ENCODE measurements at places on chromosomes 6 and 20.

DNA sequence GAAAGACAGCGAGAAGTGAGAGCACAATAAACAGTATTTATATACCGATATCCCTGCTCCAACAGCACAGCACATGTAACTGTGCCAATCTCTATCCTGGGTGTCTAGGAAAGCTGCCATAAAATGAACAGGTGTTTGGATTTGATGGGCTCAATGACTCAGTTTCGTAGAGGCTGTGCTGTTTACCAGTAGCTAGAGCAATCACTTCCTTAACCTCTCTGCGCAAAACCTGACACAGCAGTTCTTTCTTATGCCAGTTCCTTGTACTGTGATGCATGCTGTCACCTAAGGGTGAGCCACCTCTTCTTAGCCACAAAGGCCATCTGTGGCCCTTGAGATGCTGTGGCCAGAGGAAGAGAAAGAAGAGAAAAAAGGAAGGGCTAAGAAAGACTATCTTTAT lies 59.3 kb downstream of the SHPRH start:
- DNase-seq: no peak

- DNase-seq: no peak
These were observed 27.6 kb upstream of the HACE1 start for GRCh38 chr6:104887350-104887749.

- DNase-seq: no peak
These were observed 4.5 kb downstream of the LY6G5C start for GRCh38 chr6:31676322-31676903.

DNA sequence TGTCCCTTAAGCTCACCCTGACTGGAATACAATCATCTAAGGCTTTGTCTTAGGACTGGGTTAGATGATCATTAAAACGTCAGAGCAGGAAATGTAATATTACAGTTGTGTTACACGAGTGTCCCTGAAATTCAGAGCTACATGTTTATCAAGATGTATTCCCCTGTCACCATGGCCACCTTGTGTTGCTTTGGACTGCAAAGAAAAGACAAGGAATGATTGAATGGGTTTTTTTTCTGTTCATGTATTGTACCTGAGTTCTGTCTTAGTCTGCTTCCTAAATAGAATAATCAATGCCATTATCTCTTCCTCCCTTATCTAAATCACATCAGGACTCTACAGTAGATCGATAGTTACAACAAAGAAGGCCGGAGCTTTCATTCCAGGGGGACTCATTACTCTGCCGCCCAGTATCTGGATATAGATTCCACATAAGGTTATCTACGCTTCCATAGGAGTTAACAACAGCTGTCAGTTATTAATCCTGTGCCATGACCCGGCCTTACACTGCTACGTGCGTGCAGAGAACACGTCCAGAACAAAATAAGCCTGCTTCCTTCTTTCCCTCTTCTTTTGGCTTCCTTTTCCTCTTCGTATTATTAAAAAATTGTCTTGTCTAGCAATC lies 274.1 kb upstream of the SASH1 start:
- no peak for DNase-seq

DNA sequence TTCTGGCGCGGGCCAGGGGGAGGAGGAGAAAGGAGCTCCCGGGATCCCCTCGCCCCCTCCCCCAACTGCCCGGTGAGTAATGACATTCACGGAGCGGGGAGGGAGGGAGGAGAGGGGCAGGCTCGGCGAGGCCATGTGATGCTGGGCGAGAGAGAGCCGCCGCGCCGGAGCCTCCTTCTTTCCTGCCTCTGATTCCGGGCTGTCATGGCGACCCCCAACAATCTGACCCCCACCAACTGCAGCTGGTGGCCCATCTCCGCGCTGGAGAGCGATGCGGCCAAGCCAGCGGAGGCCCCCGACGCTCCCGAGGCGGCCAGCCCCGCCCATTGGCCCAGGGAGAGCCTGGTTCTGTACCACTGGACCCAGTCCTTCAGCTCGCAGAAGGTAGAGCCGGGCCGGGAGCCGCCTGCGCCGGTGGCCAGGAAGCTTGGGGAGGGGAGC lies at the start of gene GDAP1L1:
TSS of gene GDAP1L1 (plus strand) at position 178 of the 441 bp plus-strand sequence. CDS start at position 205, 27 bp downstream.
- DNase-seq: no peak

GRCh38 chr6:121247386-121247785 lies 86.9 kb downstream of the TBC1D32 start:
- DNase-seq: no peak

DNA sequence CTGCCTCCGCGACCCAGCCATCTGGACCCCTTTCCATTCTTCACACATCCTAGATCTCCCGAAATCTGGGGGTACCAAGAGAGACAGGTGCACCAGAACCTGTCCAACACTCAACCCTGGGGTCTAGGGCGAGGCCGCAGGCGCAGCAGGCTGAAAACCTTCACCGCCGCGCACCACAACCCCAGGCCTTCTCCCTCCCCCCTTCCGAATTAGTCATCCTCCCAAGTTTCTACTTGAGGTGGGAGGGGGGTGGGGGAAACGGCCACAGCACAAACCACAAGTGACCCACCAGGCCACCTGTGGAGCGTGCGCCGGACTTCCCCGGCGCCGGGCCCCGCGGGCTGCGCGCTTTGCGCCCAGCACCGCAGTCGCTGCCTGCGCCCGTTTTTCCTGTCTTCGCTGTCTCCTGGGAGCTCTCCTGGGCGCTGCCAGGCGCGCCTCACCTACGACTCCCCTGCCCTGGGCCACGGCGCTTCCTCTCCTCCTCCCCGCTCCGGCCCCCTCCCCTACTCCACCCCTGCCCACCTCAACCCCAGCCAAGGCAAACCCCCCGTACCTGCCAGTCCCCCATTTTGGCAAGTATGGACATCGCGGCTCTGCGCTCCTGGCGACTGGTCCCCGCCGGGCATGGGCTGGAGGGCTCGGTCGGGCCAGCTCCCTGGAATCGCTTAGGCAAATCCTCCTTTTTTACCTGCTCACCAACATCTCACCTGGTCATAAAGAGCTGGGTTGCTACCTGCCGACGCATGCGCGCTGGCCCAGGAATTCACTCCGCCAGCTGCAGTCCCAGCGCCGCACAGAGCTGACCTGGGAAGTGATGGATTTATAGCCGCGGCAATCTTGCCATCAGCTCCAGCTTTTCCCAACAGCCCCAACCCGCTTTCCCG lies 4.2 kb upstream of the TFAP2A start:
- DNase-seq: no peak

DNA sequence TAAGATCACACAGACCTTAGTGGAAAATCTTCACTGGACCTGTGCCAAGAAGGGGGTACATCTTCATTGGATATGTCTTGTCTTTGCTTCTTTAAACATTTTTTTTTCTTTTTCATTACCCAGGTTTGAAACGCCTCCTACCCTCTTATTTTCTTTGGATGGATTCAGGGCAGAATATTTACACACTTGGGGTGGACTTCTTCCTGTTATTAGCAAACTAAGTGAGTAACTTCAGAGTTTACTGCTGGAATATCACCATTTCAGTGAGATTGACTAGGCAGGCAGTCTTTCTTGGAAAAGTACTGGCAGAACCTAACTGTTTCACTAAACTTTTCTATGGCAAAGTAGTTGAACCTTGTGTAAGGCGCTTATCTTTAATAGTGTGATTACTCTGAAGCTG lies 47.0 kb downstream of the ENPP1 start:
- no peak for DNase-seq

GRCh38 chr6:3819161-3820110 lies 29.7 kb upstream of the FAM50B start:
- no peak for DNase-seq

DNA sequence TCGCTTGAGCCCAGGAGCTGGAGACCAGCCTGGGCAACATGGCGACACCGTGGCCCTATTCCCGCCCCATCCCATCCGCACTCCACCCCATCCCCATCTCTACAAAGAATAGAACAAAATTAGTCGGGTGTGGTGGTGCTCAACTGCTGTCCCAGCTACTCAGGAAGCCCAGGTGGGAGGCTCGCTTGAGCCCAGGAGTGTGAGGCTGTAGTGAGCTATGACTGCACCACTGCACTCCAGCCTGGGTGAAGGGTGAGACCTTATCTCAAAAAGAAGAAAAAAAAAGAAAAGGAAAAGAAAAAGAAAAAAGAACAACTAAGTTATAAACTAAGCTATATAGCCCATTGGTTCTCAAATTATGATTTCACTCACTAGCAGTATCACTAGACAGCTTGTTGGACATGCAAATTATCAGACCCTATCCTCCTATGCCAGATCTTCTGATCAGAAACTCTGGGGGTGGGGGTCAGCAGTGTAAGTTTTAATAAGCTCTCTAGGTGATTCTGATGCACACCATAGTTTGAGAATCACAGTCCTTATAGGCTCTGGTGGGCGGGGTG lies 491 bp upstream of the ITCH start:
- DNase-seq: no peak

- no peak for DNase-seq
These were observed 48.9 kb downstream of the VTA1 start for GRCh38 chr6:142195862-142196541.

GRCh38 chr6:71067816-71068215 lies 111.0 kb upstream of the B3GAT2 start:
- DNase-seq: no peak

GRCh38 chr6:167047554-167047953 lies 48.4 kb downstream of the CEP43 start:
- no peak for DNase-seq

DNA sequence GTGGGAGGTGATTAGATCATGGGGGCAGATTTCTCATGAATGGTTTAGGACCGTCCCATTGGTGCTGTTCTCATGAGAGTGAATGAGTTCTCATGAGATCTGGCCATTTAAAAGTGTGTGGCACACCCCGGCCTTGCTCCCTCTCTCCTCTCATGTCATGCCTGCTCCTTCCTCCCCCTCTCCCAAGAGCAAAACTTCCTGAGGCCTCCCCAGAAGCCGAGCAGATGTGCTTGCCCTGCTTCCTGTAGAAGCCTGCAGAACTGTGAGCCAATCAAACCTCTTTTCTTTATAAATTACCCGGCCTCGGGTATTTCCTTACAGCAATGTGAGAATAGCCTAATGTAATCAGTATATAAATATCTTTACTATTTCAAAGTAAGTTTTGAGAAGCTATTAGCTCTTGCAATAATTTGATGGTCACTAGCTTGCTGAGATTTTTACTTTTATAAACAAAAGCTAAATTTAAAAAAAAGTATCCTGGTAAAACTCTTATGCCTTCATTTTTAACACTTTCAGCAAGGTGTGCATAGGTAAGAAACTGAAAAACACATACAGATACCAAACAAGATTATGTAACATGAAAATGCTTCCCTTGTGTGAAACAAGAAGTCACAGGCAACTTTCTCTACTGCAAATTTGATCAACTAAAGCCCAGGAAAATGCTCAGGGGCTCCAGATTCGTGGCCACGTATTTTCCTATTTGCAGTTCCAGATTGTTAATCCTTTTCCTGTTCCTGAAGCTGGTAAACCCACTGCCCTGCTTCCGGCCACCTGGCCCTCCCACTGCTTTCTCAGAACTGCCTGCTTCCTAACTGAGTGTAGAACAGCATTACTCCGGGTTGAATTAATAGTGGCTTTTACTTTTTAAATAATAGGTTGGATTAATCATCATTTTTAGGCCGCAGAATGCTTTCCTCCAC lies 395.1 kb upstream of the CNR1 start:
- DNase-seq: no peak

DNA sequence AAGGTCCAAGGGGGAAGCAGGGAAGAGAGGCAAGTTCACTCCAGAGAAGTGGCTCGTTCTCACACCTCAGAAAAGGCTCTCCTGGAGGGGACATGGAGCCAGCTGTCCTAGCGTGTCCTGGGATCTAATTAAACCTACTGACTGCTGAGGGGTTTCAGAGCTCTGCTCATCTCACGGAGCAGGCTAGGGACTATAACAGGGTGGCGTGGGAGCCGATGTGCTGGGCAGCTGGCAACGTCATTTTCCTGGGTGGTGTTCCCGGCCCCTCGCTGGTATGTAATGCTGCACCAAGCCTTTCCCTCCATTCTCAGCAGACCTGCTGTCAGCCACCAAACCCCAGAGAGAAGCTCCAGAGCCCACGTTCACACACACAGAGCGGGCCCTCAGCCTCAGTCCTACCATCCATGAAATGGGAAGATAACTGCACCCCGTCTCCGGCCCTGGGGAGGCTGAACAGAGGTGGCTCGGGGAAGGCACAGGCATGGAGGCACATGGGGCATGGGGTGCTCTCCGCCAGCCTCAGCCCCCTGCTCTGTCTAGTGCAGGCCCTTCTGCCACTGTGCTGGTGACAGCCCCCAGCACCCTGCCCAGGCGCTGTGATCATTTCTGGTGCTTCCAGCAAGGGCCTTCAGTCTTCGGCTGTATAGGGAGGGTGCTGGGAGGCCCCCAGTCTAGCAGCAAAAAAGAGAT lies 1.9 kb downstream of the CST7 start:
- DNase-seq: no peak

DNA sequence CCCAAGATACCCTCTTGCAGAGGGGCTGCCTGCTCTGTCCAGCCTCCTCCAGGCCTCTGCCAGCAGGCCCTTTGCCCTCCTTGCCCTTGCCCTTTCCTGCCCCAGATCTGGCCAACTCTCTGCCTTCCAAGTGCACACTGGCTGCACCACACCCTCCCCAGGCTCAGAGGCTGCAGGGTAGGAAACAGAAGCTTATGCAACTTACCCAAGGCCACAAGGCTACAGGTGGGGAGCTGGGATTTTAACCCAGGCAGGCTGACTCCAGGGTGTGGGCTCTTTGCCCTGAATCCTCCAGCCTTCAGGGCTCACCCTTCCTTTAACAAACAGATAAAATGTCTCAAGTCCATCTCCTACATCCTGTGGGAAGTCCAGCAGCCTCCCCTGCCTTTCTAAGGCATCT lies 14.5 kb upstream of the TRAF3IP2 start:
- DNase-seq: no peak

GRCh38 chr6:34383656-34384320 lies 8.7 kb downstream of the NUDT3 start:
- DNase-seq: no peak

DNA sequence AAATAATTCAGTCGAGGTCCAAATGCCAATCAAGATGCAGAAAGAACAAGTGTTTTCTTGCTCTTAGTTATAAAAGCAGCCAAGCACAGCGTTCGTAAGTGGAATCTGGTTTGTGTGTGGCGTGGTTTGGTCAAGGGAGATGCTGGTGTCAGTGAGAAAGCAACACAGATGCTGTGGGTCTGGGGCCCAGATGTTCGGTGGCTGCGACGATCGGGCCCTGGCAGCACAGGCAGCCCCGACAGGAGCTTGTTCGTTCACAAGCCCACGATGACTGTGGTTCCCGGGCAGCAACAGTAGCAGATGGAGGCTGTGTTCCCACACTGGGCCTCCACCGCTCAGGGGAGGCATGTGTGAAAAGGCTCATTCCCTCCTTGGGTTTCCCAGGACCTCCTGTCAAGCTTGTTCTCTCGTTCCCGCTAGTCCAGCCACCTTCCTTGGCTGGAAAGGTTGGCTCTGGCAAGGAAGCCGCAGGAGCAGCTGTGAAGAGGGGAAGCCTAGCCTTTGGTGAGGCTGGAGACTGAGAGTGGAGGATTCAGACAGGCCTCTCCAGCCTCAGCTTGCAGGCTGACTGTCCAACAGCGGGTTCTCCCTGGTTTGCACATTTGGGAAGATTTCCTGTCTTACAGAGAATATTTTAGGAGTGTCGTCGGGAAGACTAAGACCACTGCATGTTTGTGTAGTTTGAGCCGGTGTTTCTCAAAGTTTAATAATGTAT lies 304.7 kb downstream of the QKI start:
- DNase-seq: no peak

- no peak for DNase-seq
These were observed 489.0 kb downstream of the CDKAL1 start for GRCh38 chr6:21023210-21023609.

- DNase-seq: no peak
These were observed 745 bp upstream of the AGPAT1 start for GRCh38 chr6:32176476-32177182.
